ENCODE measurements at places on chromosomes 3 and 15.

- peak; percentile 69 for DNase-seq
Observed at GRCh38 chr3:38805765-38806386, 10.1 kb downstream of the SCN10A start.

DNA sequence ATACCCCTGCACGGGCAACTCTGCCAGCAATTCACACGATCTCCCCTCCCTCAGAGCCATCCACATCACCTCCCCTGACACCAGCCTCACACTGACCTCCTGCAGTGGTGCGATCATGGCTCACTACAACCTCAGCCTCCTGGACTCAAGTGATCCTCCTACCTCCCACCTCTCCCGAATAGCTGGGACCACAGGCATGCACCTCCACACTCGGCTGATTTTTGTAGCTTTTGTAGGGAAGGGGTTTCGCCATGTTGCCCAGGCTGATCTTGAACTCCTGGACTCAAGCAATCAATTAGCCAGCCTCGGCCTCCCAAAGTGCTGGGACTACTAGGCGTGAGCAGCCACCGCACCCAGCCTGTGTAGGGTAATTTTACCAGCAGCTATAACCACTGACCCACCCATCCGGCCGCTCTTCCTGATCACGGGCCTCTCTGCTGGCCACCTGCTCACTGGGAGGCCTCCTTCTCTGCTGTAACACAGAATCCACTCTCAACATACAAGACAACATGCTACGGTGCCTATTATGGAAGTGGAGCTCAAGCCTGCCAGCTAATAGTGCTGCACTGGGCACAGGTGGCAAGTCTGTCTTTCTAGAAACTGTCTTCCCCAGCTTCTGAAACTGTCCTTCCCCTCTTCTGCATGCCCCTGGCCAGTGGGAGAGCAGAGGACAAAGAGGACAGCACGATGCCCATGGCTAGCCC is 4.6 kb downstream of the GP9 start:
- DNase-seq: no peak

DNA sequence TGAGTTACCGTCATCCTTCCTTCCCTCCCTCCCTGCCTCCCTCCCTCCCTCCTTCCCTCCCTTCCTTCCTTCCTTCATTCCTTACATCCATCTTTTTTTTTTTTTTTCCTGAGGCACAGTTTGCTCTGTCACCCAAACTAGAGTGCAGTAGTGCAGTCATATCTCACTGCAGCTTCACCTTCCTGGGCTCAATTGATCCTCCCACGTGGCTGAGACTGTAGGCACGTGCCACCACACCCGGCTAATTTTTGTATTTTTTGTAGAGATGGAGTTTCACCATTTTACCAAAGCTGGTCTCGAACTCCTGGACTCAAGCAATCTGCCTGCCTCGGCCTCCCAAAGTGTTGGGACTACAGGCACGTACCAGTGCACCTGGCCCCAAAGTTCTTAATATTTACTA is 25.8 kb downstream of the USP3 start:
- DNase-seq: no peak

GRCh38 chr3:42302924-42303634 is 37.1 kb upstream of the CCK start:
- DNase-seq: no peak

DNA sequence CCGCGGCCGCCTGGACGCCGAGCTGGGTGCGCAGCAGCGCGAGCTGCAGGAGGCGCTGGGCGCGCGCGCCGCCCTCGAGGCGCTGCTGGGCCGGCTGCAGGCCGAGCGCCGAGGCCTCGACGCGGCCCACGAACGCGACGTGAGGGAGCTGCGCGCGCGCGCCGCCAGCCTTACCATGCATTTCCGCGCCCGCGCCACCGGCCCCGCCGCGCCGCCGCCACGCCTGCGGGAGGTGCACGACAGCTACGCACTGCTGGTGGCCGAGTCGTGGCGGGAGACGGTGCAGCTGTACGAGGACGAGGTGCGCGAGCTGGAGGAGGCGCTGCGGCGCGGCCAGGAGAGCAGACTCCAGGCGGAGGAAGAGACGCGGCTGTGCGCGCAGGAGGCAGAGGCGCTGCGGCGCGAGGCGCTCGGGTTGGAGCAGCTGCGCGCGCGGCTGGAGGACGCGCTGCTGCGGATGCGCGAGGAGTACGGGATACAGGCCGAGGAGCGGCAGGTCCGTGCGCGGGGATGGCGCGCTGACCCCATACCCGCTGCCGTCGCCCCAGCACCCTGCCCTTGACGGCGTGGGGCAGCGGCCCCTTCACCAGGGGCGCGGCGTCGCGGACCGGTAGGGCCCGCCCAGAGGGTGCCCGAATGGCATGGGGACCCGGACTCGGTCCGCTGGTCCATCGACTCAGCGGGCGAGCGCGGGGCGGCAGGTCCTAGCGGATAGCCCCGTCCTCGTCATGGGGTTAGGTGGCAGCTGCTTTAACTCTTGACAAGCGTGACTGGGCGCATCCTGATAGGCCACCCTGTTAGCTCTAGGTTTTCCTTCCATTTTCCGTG is 848 bp downstream of the SYNM start:
- DNase-seq: peak; percentile 70

- DNase-seq: no peak
Observed at GRCh38 chr15:63977119-63977518, 69.2 kb downstream of the DAPK2 start.

DNA sequence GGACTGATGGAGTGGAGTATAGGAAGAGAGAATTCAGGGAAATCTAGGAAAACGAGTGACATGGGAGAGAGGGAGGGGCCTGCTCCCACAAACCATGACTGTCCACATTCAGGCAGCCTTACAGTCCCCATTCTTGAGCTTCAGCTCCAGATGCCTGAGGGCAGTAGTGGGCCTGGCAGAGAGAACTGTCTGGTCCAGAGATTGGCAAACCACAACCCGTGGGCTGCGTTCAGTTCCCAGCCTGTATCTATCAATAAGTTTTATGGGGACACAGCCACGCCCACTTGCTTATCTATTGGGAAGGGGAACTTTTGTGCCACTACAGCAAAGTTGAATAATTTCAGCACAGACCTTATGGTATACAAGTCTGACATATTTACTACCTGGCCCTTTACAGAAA is 63.8 kb downstream of the SLCO2A1 start:
- no peak for DNase-seq

DNA sequence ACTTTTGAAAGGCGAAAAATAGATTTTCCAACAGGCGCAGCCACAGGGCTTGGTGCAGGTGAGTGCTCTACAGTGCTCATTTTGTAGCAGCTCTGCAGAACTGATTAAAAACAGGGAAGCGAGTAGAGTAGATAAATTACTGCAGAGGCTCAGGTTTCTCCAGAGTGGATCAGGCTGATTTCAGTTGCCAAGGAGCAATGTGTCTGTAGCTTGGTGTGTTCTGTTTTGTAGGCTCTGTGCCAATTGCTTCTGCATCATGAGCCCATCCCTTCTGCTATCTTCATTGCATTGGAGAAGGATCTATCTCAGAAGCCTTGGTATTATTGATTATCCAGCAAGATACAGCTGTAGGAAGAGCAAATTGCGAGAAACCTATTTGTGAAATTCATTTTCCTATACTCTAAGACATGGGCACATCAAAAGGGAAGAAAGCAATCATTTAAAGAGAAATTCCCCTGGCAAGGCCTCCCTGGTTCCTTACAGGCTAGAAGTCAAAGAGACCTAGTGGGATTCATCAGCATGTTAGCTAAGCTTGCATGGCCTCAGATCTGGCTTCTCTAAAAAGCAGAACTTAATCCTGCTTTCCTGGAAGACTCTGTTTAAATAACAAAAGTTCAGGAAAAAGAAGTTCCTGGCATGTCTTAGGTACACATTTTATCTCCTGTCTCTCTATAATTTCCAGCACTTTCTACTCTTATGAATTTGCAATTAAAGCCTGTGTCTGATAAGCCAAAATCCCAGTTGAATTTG is 432.4 kb upstream of the ATP10A start:
- DNase-seq: no peak

GRCh38 chr3:69357196-69357595 is 28.7 kb downstream of the FRMD4B start:
- no peak for DNase-seq

- no peak for DNase-seq
Observed at GRCh38 chr3:60399861-60400845, 851.1 kb downstream of the FHIT start.

- DNase-seq: peak; percentile 6
Observed at GRCh38 chr3:45409921-45410320, 21.5 kb downstream of the LARS2 start.

GRCh38 chr3:122975163-122975923 is 52.2 kb downstream of the SEMA5B start:
- peak; percentile 78 for DNase-seq
